NCI-H510A treated with DMSO at 0.1 percent for 48 hours (cell line): ENCODE measurements at places on chromosomes 7 and 10.

DNA sequence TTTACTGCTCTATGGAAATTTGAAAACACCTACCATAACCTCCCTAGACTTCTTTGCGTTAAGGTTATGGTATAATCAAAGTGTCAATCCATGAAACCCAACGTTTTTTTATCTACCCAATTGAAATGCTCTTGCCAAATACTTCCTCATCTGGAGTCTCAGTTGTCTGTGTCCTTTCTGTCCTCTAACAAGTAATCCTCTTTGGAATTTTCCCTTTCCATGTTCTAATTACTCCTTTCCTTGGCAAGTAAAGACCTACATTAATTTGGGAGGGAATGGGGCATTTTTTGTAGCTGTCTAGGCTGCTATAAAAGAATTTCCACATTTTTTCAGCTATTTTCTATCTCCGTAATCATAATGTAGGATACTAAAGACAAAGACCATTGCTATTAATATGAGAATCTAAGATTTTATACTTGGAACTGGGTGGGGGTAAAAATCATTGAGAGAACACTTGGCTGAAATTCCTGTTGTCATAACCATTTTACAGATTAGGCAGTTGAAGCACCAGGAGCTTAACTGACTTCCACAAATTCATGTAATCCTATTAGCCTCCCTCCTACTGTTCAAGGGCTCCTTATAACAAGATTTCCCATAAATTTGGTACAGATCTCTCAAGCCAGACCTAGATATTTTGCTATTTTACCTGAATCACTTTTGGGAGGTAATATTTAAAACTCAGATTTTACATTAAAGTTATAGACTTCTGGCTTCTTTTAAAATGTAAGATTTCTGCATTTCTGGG is 1307.6 kb downstream of the XPNPEP1 start:
- no peak for DNase-seq

DNA sequence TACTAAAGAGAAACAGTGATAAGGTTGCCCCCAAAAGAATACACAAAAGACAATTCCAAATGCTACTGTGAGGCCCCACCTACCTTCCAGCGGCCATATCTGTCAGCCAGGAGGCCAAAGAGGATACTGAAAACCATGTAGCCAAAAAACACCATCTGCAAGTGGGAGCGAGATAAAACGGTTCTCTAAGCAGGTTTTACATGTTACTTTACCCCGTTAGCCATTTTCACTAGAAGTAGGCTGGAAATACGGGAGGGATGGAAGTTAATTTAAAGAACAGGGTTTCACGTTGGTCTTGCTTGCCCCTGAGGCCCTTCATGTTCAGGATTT is 38.2 kb downstream of the SVOPL start:
- no peak for DNase-seq

DNA sequence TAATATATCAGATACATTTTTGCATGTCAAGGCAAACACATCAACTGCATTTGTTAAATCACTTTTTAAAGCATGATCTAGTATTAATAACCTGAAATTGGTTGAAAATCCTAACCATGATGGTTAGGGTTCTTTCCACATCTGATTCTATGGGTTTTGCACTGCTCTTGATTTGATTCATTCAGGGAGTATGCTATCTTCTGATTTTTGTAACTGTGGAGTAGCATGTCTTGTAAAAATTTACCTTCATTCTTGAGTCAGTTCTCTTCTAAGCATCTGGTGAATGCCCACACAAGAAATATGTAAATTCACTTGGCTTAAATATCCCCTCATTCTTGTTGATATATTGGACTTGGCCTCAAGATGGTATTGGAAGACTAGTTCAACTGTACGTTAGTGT is 178.7 kb downstream of the KLF6 start:
- DNase-seq: no peak

GRCh38 chr10:23337616-23338015 is 7.0 kb downstream of the C10orf67 start:
- DNase-seq: no peak

DNA sequence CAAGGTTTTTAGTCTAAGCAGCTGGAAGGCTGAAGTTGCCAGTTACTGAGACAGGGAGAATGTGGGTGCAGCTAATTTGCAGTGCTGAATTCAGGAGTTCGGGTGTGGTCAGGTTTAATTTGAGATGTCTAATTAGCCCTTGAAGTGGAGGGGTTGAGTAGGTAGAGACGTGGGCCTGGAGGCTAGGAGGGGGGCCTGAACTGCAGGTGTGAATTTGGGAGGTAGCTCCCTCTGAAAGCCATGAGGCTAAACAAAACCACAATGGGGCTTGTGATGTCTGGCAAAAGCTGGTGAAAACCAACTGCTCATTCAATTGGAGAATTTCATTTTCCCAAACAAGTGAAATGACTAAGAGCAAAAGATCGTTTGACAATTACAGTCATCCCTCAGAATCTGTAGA is 246.0 kb upstream of the NFE2L3 start:
- DNase-seq: no peak

GRCh38 chr10:83045731-83046130 is 1093.6 kb upstream of the GHITM start:
- DNase-seq: no peak

GRCh38 chr7:159130820-159131219 is 13.8 kb downstream of the VIPR2 start:
- DNase-seq: no peak

GRCh38 chr7:135748770-135749169 is at the start of gene FAM180A:
Gene FAM180A (minus strand): TSS chr7:135748813. CDS start chr7:135748580, 233 bp downstream.
- DNase-seq: no peak

DNA sequence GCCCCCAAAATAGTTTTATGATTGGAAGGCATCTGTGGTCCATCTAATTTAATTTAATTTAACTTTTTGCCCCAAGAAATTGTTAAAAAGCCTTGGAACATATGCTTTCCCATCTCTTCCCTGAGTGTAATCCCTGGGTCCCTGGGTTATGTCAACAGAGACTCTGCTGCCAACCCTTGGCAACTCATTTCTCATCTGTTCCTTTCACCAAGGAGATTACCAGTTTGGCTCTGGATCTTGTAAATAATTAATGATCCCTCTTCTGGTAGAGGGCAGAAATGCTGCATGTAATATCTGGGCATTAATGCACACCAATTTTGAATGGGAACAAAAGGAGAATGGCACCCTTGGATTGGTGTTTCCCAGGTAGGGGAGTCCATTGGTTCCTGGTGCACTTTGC is 514.2 kb downstream of the CCSER2 start:
- DNase-seq: no peak

DNA sequence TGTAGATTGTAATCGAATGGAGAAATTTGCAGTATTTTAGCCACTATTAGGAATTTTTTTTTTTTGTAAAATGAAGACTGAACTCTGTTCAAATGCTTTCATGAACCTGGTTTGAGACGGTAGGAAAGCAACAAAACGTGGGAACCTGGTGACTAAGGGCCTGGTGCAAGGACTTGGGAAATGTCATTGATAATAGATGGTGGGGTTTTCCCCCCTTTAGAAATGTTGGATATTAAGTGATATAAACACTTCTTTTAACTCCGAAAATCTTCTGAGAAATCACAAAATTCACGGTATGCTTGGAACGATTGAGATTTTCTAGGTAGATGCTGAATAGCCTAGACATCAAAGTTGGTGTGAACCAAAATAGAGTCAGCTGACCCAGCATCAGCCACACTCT is 6.4 kb downstream of the IFIT2 start:
- no peak for DNase-seq

- DNase-seq: peak; percentile 80
These were observed 168.2 kb downstream of the NRF1 start for GRCh38 chr7:129779602-129780256.

GRCh38 chr7:14341200-14341775 is 351.8 kb upstream of the ETV1 start:
- peak; percentile 5 for DNase-seq

DNA sequence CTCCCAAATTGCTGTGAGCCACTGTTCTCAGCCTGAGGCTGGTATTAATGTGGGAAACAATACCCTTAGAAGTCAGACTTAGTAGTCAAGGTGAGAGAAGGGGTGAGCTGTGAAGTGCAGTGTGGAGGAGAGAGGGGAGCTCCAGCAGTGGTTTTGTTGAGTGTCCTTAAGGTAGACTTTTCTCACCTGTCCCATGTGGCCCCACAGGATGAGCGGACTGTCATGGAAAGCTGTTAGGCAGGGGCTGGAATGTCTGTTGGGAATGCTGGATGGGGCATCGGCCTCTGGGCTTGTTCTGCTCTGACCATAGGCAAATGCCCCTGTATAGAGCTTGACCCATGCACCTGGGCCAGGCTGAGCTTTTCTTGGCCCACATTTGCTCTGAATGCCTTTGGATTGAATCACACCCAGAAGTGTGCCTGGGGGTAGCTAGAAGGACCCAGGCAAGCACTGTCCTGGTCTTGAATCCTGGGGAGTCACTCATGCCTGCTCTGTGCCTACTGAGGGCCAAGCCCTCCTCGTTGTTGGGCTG is 36.3 kb upstream of the SH2D4B start:
- DNase-seq: no peak

- no peak for DNase-seq
These were observed 120.1 kb downstream of the PTPRN2 start for GRCh38 chr7:158467562-158467961.

- DNase-seq: no peak
These were observed 171.7 kb downstream of the LSM5 start for GRCh38 chr7:32318300-32319011.

DNA sequence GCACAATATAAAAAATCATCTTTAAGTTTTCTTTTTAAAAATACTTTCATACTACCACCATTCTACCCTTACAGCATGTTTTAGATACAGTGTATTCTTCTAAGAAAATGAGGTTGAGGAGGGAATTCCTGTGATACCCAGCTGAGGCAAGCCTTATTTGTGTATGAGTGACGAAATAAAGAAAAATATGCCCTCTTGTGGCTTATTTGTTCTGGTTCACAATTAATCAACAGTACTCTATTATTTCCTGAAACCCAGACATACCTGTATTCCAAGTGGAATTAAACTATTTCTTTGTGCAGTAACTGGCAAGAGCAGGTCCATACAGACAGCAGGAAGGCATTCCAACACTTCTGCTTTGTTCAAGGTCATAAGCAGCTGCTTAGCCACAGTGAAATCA is 4.5 kb upstream of the SEMA3D start:
- no peak for DNase-seq

- no peak for DNase-seq
These were observed 609.4 kb upstream of the C7orf33 start for GRCh38 chr7:147980826-147981813.

- no peak for DNase-seq
These were observed 91.2 kb upstream of the POT1 start for GRCh38 chr7:125020801-125021200.

- no peak for DNase-seq
These were observed 37.2 kb downstream of the CYCS start for GRCh38 chr7:25087855-25088254.

DNA sequence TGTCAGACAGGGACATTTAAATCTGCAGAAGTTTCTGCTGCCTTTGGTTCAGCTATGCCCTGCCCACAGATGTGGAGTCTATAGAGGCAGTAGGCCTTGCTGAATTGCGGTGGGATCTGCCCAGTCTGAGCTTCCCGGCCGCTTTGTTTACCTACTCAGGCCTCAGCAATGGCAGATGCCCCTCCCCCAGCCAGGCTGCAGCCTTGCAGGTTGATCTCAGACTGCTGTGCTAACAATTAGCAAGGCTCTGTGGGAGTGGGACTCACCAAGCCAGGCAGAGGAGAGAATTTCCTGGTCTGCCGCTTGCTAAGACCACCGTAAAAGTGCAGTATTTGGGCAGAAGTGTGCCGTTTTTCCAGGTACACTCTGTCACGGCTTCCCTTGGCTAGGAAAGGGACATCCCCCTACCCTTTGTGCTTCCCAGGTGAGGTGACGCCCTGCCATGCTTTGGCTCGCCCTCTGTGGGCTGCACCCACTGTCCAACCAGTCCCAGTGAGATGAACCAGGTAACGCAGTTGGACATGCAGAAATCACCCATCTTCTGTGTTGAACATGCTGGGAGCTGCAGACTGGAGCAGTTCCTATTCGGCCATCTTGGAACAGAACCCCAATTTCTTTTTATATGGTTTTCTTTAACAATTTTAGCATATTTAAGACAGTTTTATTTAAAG is 28.4 kb upstream of the VWDE start:
- no peak for DNase-seq

- no peak for DNase-seq
These were observed 229.8 kb upstream of the NPY start for GRCh38 chr7:24054236-24054635.

GRCh38 chr7:44313016-44313415 is 12.4 kb downstream of the CAMK2B start:
- no peak for DNase-seq

DNA sequence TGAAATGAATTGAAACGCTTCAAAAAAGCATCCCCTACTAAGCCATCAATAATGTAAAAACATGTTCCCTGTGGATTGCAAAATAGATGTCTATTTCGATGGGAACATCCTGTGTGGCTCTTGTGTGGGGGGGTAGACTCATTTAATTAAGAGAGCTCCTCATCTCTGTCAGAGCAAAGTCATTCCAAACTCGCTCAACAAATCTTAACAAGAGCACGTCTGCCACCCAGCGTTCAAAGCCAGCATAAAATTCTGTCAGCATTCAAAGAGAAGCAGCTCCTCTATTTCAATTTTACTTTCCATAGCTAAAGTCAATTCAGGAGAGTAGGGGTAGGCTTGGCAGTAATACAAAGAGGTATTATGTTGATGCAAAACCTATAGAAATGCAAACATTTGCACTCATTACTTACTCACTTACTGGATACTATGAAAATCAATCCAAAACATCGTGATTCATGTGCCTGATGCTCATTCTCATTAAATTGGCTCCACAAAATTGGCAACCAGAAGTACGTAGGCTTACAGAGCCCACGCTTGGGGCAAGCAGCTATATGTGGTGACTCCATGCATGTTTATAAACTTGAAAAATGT is 114.9 kb downstream of the IPMK start:
- peak; percentile 28 for DNase-seq

DNA sequence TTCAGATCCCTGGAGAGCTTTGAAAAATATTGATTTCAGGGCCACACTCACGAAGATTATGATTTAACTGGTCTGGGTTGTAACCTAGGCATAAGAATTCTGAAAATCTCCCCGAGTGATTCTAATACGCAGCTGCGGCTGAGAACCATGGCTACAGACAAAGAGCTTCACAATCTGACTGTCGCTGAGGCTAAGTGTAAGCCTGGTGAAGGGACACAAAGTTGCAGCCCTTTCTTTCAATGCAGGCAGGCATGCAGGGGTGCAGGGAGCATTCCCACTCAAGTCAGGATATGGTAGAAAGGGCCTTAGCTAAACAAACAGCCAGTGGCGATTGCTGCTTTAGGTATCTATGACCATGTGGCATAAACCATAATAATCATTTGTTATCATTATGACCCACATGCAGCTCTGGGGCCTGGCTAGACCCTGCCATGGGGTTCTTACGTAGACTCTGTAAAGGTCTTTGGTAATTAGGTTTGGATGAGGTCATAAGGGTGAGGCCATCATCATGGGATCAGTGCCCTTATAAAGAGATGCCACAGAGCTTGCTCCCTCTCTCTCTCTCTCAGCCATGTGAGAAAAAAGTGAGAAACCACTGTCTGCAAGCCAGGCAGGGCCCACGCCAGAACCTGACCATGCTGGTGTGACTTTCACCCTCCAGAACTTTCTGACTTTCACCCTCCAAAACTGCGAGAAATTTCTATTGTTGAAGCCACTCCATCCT is 88.4 kb upstream of the LANCL2 start:
- DNase-seq: no peak
